HFFc6 (cell line): ENCODE measurements at places on chromosomes 7 and 10. TPM values are rescaled to one million over a fixed set of nuclear protein-coding genes. Genes with fewer than 3 reads are reported as not detected.

GRCh38 chr10:60271319-60272040 lies 118.2 kb downstream of the ANK3 start:
- no peak for DNase-seq

- DNase-seq, result peak; percentile 91
Observed at GRCh38 chr7:87316846-87317552, 28.5 kb upstream of the CROT start.

- DNase-seq, result peak; percentile 85
Observed at GRCh38 chr7:105268056-105268455, 120.7 kb downstream of the SRPK2 start.

MORN4 gene
- 9.4 to 11.8 TPM (median 11.0 TPM) in 3 replicates for total RNA-seq

LIPN gene
- not detected in 3 replicates for total RNA-seq

PTF1A gene
- not detected in 2 replicates for total RNA-seq

TMEM213 gene
- total RNA-seq, result not detected in 3 replicates

NPC1L1 gene
- total RNA-seq, result not detected in 3 replicates
